ENCODE measurements at places on chromosomes 2 and 18. TPM values are rescaled to one million over a fixed set of nuclear protein-coding genes. Genes with fewer than 3 reads are reported as not detected.

ST8SIA5 gene
- not detected for polyA plus RNA-seq

REG1A gene
- not detected for polyA plus RNA-seq

DNA sequence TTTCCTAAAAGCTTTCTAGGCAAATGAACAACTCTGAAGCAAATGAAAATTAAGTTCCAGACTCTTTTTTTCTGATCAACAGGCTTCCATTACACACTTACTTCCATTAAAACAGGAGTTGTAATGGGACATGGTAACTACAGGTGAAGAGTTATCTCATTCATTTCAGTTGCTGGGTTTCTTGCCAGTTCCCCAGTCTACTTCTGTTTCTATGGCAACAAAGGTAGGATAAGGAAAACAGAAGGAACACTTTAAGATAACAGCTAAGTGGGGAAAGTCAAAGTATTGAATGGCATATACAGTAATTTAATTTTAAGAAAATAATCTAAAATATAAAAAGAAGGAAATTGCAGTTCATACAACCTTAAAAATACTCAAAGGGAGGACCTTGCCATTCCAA is 25.1 kb downstream of the BAZ2B start:
- DNase-seq: no peak

DNA sequence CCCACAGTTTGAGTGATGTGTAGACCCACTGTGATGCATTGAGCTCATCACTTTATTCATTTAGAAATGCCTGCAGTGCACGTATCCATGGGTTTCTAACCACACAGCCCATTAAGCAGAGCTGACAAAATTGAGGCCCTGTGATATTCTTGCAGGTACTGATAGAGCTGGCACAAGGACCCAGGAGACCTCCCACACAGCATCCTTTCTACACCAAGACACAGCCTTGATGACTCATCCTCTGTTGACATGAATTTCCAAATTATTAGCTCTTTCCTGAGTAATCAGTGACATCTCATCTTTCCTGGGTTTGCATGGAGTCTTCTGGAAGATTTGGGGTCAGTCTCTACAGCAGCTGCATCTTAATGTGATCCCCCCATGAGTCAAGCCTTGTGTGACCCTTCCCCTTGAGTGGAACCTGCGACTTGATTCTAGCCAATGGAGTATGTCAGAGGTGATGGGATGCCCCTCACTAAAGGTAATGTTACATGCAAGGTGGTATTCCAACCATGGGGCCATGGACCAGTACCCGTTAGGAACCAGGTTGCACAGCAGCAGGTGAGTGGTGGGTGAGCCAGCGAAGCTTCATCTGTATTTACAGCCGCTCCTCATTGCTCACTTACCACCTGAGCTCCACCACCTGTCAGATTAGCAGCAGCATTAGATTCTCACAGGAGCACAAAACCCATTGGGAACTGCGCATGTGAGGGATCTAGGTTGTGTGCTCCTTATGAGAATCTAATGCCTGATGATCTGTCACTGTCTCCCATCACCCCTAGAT is 181.1 kb upstream of the ARL4C start:
- DNase-seq: no peak

GRCh38 chr2:113872201-113872600 is 17.7 kb upstream of the ACTR3 start:
- DNase-seq: no peak

DNA sequence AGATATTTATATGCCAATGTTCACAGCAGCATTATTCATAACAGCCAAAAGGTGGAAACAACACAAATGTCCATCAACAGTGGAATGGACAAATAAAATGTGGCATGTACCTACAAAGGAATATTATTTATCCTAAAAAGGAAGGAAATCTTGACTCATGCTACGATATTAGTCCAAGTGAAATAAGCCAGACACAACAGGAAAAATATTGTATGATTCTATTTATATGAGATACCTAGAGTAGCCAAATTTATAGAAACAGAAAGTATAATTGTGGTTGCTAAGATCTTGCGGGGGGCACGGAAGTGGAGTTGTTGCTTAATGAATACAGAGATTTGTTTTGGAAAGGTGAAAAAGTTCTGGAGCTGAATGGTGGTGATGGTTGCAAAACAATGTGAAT is 33.0 kb upstream of the CCDC150 start:
- DNase-seq: no peak

DNA sequence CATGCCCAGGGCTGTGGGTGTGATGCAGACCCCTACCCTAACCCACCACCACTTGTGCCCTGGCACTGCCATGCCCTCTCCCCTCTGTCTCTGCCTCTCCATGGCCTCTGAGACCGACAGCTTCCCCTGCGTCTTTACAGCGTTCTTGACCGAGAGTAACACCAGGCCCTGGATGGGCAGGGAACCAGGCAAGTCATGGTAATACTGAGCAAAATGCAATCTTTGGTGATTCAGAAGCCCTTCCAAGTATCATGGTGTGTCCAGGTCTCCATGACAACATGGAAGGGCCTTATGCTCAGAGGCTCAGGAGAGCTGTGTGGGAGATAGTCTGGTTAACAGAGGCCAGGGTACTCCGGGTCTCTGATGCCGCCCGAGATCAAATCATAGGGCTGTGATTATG is 176.1 kb downstream of the KLHL29 start:
- DNase-seq: no peak

GRCh38 chr18:30727849-30728248 is 314.7 kb downstream of the DSC3 start:
- no peak for DNase-seq

All from immature natural killer cell (primary cell).